Upper lobe of left lung (tissue), 6 donors: ENCODE measurements at places on chromosomes 3 and 15.

DNA sequence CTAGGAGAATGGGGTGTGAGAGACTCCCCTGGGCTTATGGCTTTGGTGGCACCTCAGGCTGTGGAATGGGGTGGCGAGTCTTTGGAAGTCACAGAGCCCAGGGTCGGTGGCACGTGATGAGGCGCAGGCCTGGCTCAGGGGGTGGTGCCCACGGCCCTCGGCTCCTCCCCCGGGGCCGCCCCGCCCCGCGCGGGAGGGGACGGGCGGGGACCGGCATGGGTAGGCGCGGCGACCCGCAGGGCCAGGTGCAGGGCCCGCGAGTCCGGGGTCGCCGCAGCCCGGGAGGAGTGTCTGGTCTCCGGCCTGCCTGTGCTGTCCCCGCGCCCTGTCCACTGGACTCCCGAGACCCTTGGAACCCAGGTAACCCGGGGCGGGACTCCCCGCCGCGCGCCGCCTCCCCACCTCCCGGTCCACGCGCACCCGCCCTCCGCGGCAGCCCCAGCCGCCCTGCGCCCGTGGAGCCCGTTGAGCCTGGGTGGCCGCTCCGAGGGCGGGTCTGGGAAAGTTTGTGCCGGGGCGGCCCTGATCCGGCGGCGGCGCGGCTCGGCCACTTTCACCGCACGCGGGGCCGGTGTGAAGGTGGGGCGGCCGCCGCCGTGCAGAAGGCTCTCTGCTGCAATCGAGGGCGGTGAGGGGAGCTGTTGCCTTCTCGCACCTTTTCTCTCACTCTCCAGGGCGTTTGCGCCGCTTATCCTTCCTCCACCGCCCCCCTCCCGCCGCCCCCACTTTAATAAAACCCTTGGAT is at the start of gene PAQR5:
PAQR5 (plus strand) TSS at position 216 of the 745 bp plus-strand sequence. CDS start 61,169 bp downstream, outside the sequence.
- H3K27ac ChIP-seq: peak within 1 kb of the TSS; percentile 76
- peaks cover 11% of the 10 kb centered on the region for H3K4me1 ChIP-seq
- H3K4me3 ChIP-seq: peak within 1 kb of the TSS; percentile 64
- H3K27me3 ChIP-seq: peaks cover 5% of the 10 kb centered on the region
- DNase-seq: peak; percentile 80
- H3K36me3 ChIP-seq: no peaks in the 10 kb centered on the region

DNA sequence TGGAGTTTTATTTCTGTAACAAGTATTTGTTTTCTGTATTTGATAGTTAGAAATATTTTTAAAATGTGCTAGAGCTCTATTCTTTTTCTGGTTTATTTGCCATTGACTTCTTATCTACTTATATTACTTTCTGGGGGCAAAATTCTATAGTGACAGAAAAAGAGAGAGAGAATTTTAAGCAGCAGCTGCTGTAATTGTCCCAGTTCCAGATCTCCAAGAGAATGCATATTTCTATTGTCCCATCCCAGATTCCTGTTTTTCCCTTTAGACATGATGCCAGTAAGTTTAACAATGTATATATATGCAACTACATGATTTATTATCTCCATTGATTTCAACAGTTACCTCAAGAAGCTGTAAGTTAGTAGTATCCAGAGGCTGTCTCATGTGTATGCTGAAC is 541.7 kb upstream of the ZNF385D start:
- no peaks in the 10 kb centered on the region for H3K27me3 ChIP-seq
- no peaks in the 10 kb centered on the region for H3K4me1 ChIP-seq
- H3K36me3 ChIP-seq: no peaks in the 10 kb centered on the region
- DNase-seq: no peak
- H3K27ac ChIP-seq: no peak overlapping the region

GRCh38 chr3:161212171-161212771 is 8.8 kb upstream of the NMD3 start:
- no peaks in the 10 kb centered on the region for H3K36me3 ChIP-seq
- no peak overlapping the region for H3K27ac ChIP-seq
- H3K27me3 ChIP-seq: no peaks in the 10 kb centered on the region

GRCh38 chr3:43017004-43017403 is 37.9 kb downstream of the GASK1A start:
- no peak overlapping the region for H3K4me3 ChIP-seq
- no peaks in the 10 kb centered on the region for H3K36me3 ChIP-seq
- H3K27me3 ChIP-seq: no peaks in the 10 kb centered on the region
- no peak overlapping the region for H3K27ac ChIP-seq

DNA sequence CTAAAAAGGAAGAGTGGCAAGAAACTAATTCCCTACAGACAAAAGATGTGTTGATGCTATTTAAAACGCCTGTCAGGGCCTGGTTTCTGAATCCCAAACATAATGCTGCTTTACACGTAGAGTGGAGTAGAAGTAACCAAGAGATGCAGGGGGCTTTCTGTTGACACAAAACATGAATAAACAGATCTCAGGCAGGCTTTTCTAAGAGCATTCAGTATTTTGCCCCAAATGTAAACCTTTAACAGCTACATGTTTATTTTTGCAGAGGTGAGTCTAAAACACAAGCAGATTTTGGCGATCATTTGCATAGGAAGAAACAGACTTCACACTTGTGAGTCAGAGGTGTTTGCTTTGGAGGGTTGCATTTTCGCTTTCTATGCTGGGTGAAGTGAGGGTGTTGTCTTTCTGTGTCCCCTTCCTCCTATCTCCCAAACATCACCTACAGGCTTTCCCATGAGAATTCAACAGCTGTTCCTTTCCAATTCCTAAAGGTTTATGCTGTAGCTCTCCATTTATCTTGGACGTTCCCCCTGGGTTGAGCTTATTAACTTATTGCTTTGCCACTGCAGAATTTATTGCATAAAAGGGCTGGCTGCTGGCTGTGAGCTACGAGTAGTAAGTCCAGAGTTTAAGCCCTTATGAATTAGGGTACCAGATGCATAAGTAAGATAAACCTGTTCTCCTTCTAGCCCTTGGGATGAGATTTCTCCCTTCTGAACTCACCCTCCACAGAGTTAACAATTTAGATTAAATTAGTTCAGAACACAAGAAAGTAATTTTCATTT is 156.7 kb downstream of the DIPK2A start:
- H3K27ac ChIP-seq: no peak overlapping the region
- no peaks in the 10 kb centered on the region for H3K36me3 ChIP-seq
- no peaks in the 10 kb centered on the region for H3K4me1 ChIP-seq

GRCh38 chr3:184361532-184361931 is at the start of the genes CLCN2 and POLR2H:
TSS of gene CLCN2 (minus strand) at chr3:184361605. CDS start at chr3:184361479, 126 bp downstream.
TSS of gene POLR2H (plus strand) at chr3:184361710. CDS start at chr3:184363493, 1,783 bp downstream.
- peak within 1 kb of the TSS; percentile 93 for H3K4me3 ChIP-seq
- H3K36me3 ChIP-seq: peaks cover 9% of the 10 kb centered on the region
- DNase-seq: peak; percentile 61
- peak within 1 kb of the TSS; percentile 98 for H3K27ac ChIP-seq
- peaks cover 23% of the 10 kb centered on the region for H3K4me1 ChIP-seq

- no peak for DNase-seq
- H3K36me3 ChIP-seq: peaks cover 3% of the 10 kb centered on the region
- H3K4me1 ChIP-seq: peaks cover 19% of the 10 kb centered on the region
Measured at GRCh38 chr3:108222853-108223565, 785 bp upstream of the IFT57 start.

GRCh38 chr3:33858131-33858530 is 59.7 kb downstream of the PDCD6IP start:
- H3K27me3 ChIP-seq: no peaks in the 10 kb centered on the region
- H3K4me3 ChIP-seq: no peak overlapping the region
- H3K4me1 ChIP-seq: peaks cover 8% of the 10 kb centered on the region
- no peak overlapping the region for H3K27ac ChIP-seq

GRCh38 chr15:74593122-74593521 is 22.5 kb upstream of the CLK3 start:
- DNase-seq: peak; percentile 83
- peaks cover 60% of the 10 kb centered on the region for H3K36me3 ChIP-seq
- H3K4me1 ChIP-seq: peaks cover 29% of the 10 kb centered on the region

DNA sequence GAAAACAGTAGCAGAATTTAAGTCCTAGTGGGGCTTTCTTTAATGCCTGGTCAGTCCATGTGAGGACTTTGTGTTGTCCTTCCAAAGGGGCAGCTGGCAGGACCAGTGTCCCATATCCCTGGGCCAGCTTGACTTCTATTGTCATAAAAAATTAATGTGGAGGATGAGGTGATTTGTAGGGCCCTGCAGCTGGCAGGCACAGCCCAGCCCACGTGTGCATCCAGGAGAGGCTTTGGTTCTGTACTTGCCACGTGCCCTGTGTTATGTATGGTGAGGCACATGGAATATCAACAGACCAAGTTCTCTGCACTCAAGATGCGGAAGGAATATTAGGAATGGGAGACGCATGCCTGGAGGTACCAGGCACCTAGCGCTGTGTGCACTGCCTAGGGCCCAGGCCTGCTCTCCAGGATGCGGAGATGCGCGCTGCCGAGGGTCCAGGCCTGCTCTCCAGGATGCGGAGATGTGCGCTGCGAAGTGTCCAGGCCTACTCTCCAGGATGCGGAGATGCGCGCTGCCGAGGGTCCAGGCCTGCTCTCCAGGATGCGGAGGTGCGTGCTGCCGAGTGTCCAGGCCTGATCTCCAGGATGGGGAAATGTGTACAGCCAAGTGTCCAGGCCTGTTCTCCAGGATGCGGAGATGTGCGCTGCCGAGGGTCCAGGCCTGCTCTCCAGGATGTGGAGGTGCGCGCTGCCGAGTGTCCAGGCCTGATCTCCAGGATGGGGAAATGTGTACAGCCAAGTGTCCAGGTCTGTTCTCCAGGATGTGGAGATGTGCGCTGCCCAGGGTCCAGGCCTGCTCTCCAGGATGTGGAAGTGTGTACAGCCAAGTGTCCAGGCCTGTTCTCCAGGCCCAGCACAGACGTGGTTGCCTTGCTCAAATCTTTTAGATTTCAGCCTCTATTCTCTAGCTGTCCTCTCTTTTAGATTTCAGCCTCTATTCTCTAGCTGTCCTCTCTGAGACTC is 183.3 kb upstream of the ROPN1 start:
- no peaks in the 10 kb centered on the region for H3K27me3 ChIP-seq
- H3K4me1 ChIP-seq: no peaks in the 10 kb centered on the region
- H3K4me3 ChIP-seq: no peak overlapping the region
- H3K36me3 ChIP-seq: no peaks in the 10 kb centered on the region
- no peak for DNase-seq
- H3K27ac ChIP-seq: no peak overlapping the region

- DNase-seq: no peak
- no peak overlapping the region for H3K27ac ChIP-seq
- H3K4me1 ChIP-seq: no peaks in the 10 kb centered on the region
- no peaks in the 10 kb centered on the region for H3K27me3 ChIP-seq
- no peak overlapping the region for H3K4me3 ChIP-seq
- no peaks in the 10 kb centered on the region for H3K36me3 ChIP-seq
Measured at GRCh38 chr3:144491333-144491732, 519.7 kb downstream of the DIPK2A start.

GRCh38 chr3:62421207-62421606 is 47.9 kb upstream of the FEZF2 start:
- no peaks in the 10 kb centered on the region for H3K36me3 ChIP-seq
- no peak overlapping the region for H3K27ac ChIP-seq
- no peaks in the 10 kb centered on the region for H3K4me1 ChIP-seq
- DNase-seq: no peak
- no peaks in the 10 kb centered on the region for H3K27me3 ChIP-seq

GRCh38 chr3:186828340-186828739 is 14.2 kb upstream of the ADIPOQ start:
- H3K4me3 ChIP-seq: no peak overlapping the region
- H3K36me3 ChIP-seq: no peaks in the 10 kb centered on the region
- H3K4me1 ChIP-seq: peaks cover 21% of the 10 kb centered on the region
- no peak overlapping the region for H3K27ac ChIP-seq

DNA sequence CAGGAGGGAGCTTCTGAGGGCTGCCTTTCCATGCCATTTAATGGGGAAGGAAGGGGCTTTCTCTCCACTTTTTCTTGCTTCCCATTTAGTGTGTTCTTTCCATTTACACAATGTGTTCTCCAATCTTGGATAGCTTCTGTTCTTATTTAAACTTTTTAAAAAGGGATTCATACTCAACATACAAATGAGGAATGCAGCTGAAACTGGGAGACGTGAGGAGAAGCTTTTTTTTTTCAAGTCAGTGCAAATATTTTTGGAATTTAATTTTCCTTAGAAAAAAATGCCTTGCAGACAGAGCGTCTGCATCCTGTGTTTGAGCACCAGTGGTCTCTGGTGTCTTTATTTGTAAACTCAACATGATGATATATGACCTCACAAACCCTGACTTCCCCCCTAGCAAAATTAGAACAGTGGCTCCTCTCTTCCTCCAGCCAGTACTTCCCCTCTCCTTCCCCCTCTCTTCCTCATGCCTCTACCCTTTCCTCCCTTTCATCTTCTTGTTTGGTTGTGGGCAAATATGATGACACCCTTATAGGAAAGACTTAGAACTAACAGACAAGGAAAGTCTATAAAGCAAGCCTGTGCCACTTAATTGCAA is 48.1 kb upstream of the PCSK6 start:
- H3K4me3 ChIP-seq: no peak overlapping the region
- H3K27ac ChIP-seq: no peak overlapping the region
- H3K27me3 ChIP-seq: no peaks in the 10 kb centered on the region

DNA sequence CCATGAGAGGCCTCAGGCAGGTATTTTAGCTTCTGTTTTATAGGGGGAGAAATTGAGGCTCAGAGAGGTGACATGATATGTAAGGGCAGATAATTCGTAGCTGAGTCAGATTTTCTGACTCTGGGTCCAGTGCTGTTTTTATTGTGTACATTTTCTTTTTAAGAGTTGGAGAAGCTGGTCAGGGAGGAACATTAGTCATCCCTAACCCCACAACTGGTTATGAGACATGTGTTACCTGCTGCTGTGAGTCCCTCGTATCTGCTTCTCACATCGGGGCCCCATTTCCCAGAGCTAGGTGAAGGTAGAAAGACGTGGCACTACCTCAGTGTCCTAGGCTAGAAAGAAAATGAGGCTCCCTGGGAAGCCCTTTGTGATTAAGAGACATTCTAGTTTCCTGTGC is 28.6 kb downstream of the GALNT15 start:
- no peak overlapping the region for H3K4me3 ChIP-seq

- H3K27ac ChIP-seq: no peak overlapping the region
- no peak overlapping the region for H3K4me3 ChIP-seq
- H3K36me3 ChIP-seq: no peaks in the 10 kb centered on the region
Measured at GRCh38 chr3:186760897-186761447, 22.4 kb upstream of the EIF4A2 start.

- no peak overlapping the region for H3K4me3 ChIP-seq
- no peak for DNase-seq
- H3K36me3 ChIP-seq: no peaks in the 10 kb centered on the region
- no peaks in the 10 kb centered on the region for H3K27me3 ChIP-seq
- H3K4me1 ChIP-seq: peaks cover 39% of the 10 kb centered on the region
- H3K27ac ChIP-seq: no peak overlapping the region
Measured at GRCh38 chr15:75923756-75924155, 20.1 kb downstream of the FBXO22 start.

DNA sequence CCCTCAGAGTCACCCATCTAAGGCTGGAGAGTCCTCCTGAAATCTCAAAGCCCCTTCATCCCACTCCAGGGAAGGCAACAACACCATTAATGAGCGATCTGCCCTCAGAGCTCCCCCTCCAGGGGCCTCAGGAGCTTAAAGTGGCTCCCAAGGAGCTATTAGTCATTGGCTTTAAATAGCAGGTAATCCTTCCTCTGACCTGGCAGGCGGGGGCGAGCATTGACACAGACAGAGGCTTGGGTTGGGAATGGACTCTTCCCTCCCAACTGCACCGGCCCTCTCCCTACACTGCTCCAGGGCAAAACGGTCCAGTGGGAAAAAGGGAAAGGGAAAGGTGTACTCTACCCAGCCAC is 1.4 kb downstream of the MFGE8 start:
- H3K4me3 ChIP-seq: peak overlapping the region; percentile 69
- peak overlapping the region; percentile 80 for H3K27ac ChIP-seq
- DNase-seq: no peak
- peaks cover 23% of the 10 kb centered on the region for H3K4me1 ChIP-seq
- no peaks in the 10 kb centered on the region for H3K36me3 ChIP-seq

GRCh38 chr3:112633757-112634156 is 7.2 kb downstream of the CCDC80 start:
- H3K27ac ChIP-seq: no peak overlapping the region
- DNase-seq: no peak
- no peak overlapping the region for H3K4me3 ChIP-seq
